ENCODE measurements at places on chromosomes 7 and 10.

DNA sequence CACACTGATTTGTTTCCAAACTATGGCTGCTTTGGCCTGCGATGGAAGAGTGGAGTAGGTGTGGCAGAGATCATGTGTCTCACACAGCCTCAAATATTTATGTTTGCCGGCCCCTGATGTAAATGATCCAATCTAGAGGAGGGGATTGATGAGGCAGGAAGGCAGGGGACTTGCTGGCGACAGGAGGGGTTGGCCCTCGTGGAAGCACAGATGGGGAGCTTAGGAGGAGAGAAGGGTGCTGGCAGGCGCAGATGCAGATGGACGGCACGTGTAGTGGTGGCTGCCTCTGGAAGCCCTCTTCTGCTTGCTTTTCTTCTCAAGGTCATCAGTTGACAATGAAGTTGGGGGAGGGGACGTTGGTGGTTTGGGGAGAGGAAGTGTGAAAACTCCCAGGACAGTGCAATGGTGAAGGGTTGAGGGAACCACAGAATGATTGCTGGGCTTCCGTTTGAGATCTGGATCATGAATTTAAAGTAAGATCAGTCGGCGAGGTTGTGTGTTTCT, 15.4 kb downstream of the COL13A1 start:
- no peak for DNase-seq

DNA sequence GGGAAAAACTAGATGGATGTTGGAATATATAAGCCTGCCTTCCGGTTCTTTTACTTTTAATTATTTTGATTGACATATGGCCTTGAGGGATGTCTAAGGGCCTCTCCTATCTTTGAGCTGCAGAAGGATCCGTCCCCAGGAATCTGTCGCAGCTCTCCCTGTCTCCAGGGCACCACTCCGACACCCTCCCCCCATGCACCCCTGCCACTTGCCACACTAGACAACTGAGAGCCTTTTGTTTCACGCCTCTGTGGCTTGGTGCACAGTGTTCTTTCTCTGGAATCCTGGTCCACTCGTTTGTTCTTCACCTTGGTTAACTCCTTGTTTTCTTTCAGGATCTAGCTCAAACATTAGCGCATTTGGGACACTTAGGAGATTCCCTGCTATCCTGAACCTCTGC, 124.1 kb upstream of the EFCAB10 start:
- DNase-seq, result no peak

DNA sequence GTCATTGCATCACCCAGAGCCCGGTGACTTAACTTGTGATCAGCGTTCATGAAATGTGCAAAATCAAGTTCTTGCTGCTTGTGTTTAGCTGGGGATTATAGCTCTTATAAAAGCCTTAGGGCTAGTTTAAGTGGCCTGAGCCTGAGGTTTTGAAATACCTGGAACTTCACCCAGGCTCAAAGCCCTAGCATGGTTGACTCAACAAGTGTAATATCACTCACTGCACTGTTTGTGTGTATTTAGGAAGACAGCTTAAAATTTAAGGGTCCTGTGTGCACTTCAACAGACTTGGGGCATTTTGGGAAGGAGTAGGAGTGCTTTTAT, 489.5 kb downstream of the GATA3 start:
- DNase-seq, result peak; percentile 63

DNA sequence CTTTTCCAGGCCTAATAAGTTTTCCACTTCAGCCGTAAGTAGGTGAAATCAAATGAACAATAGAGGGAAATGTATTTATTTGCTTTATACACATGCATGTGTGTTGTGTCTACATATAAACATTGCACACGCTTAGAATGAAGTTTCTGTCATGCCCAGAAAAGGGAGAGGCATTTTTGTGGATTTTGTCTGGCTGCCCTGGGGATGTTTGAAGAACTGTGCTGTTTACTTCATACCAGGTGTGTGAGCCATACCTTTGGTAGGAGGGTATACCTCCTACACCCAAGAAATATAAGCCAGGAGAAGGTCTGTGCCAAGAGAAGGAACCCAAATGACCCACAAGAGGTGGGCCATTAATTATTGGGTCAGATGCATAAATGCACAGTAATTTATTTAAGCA, 12.8 kb downstream of the GATAD1 start:
- DNase-seq, result peak; percentile 78

GRCh38 chr10:112213836-112214235, 30.3 kb upstream of the GPAM start:
- no peak for DNase-seq

DNA sequence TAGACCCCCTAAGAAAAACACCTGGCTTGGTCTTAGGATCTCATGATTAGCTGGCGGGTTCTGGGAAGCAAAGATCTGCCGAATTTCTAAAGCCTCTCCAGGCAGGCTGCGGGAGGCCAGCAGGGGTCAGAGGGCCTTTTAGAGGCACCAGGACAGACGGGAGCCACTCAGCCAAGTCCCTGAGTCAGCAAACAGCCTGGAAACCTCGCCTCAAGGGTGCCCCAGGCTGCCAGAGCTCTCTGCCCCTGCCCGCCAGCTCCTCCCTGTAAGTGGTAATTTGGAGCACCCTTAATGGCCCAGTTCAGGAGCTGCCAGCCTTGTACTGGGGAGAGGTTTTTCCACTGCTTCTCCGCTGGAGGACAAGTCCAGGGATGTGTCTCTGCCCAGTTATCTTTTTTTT, 88.7 kb downstream of the HIP1 start:
- DNase-seq, result no peak

GRCh38 chr10:2660276-2660675, 407.1 kb upstream of the PFKP start:
- no peak for DNase-seq

GRCh38 chr10:35949811-35950211, 307.7 kb upstream of the FZD8 start:
- DNase-seq, result no peak

GRCh38 chr10:99709480-99710229, 22.3 kb downstream of the COX15 start:
- DNase-seq, result no peak

DNA sequence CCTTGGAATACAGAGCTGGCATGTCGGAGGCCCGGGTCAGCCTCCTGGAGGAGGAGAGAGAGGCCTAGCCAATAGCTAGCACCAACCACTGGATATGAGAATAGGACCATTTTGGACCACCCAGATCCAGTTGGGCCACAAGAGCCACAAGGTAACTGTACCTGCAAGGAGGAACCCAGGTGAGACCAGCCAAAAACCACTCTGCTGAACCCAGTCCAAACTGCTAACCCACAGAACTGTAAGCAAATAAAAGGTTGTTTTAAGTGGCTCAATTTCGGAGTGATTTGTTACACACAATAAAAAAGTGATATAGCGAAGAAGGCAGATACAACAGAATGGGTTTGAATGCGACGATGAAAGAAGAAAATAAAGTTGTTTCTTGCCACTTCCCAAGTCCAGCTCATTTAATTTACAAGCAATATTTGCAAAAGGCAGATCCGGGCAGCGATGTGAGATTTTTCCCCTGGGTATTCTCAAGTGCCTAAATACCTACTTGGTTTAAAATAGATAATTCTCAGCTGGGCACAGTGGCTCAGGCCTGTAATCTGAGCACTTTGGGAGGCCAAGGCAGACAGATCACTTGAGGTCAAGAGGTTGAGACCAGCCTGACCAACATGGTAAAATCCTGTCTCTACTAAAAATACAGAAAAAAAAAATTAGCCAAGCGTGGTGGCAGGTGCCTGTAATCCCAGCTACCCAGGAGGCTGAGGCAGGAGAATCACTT, 23.1 kb downstream of the ZNF467 start:
- no peak for DNase-seq

DNA sequence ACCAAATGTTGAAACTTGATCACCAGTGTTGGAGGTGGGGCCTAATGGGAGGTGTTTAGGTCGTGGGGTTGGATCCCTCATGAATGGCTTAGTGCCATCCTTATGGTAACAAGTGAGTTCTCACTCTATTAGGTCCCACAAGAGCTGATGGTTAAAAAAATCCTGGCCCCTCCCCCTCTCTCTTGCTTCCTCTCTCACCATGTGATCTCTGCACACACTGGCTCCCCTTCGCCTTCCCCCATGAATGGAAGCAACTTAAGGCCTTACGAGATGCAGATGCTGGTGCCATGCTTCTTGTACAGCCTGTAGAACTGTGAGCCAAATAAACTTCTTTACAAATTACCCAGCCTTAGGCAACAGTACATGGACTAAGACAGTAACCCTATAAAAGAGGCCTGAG, 62.7 kb downstream of the PPP1R3C start:
- no peak for DNase-seq

DNA sequence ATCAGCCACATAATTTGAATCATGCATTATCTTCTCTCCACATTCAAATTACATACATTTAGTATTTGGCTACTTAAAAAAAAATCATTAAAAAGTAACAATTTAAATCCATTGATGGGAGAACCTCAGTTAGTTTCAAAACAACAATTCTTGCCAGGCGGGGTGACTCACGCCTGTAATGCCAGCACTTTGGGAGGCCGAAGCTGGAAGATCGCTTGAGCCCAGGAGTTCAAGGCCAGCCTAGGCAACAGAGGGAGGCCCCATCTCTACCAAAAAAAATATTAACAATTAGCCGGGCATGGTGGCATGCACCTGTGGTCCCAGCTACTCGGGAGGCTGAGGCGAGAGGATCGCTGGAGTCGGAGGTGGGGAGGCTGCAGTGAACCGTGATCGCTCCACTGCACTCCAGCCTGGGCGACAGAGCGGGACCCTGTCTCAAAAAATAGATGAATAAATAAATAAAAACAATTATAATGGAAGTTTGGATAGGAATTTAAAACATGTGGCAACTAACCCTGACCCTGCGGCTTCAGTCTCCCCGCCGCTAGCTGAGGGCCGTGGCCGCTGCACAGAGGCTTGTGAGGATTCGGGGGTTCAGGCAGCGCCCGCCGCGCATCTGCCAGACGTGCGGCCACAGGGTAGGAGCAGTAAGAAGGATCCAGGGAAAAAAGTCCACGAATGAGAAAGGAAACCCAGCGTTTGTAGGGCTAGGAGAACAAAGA, 1.1 kb upstream of the CSGALNACT2 start:
- DNase-seq, result peak; percentile 22

GRCh38 chr10:133411523-133412380, 12.7 kb downstream of the SPRN start:
- DNase-seq, result no peak

DNA sequence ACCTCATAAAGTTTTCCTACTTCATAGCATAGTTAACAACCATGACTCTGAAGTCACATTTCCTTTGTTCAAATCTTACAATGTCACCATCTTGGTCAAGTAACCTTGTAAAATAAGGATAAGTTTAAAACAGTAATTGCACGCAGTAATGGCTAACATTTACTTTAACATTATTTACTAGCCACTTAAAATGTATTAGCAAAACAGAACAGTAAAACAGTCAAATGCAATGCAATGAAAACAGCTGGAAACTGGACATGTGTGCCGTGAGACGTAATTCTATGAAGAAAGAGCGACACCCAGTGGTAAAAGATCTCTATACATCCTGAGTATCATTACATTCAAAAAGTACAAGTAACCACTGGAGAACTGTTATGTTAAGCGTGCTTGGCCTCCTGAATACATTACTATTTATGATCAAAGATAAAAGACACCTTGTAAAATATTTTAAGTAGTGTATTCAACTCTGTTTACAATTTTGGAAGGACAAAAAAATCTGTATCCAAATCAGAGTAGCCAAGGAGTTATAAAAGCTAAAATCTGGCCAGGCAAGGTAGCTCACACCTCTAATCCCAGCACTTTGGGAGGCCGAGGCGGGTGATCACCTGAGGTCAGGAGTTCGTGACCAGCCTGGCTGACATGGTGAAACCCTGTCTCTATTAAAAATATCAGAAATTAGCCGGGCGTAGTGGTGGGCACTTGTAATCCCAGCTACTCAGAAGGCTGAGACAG, 27.2 kb downstream of the ATE1 start:
- peak; percentile 72 for DNase-seq

- DNase-seq, result peak; percentile 39
Observed at GRCh38 chr10:23157691-23158369, 34.3 kb upstream of the PTF1A start.

DNA sequence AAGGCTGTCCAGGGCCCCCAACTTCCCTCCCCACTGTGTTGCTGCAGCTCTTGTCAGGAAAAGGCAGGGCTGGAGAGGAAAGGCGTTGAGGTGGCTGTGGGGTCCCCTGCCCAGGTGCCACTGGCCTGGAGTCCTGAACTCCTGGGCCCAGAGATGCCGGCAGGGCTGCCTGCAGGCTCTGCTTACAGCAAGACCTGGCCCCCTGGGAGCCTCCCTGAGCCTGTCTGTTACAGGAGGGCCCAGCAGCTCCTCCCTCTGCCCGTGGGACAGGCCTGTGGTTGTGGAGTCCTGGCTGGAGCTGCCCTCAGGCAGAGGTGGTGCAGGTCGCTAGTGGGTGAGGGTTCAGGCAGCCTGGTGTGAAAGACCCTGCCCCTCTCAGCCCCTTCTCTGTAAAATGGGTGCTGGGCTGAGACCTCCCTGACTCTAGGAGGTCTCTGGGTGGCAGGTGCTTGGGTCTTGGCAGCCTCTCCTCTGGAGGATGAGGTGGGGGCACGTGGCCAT, 9.9 kb downstream of the ANTXRL start:
- no peak for DNase-seq

- no peak for DNase-seq
Observed at GRCh38 chr7:124781907-124782734, 16.5 kb upstream of the GPR37 start.

GRCh38 chr10:31090894-31091607, 59.4 kb upstream of the ZNF438 start:
- no peak for DNase-seq

DNA sequence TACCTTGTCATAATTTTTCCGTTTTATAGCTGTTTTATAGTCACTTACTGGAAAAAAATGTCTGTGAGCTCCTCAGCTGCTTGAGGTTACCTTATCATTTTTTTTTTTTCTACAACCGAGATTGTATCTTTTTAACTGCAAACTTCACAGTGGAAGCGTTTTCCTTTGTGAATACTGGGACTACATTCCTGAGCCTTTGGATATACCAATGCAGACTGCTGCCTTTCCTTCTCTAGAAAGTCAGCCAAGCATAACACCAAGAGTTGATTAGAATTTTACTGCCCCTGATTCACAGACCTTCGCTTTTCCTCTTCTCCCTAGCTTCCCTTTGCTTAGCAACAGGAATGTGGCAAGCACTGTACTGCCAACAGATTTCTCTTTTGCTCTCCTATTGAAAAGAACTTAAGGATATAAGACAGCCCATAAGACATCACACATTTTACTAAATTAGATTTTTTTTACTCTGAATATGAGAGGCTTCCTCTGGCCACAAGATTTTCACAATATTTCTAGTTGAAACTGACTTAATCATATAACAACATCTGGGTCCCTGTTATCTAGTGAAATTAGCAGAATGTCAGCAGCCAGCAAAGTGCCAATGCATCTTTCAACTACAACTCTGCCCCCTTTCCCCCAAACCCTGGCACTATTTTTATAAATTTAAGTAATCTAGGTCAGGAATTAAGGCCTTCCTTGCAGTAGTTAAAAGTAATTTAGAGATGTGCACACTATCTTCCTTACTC, 170.6 kb downstream of the PRKG1 start:
- peak; percentile 37 for DNase-seq

DNA sequence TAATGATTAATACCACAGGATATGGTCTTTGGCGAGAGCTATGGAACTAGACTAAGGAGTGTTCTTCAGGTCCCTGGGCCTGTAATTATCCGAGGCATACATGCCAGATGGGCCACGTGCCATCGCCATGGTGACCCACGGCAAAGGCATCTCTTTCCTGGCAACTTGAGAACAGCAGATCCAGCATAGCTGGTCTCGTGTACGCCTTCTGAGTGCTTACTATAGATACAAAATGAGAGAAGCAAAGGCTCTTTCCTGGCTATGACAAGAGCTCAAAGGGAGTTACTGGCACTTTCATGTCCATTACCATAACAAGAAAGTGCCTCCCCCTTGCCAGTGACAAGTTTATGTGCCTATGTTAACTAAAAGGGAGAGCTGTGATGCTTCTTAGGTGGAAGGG, 26.0 kb upstream of the GLI3 start:
- DNase-seq, result peak; percentile 58

- DNase-seq, result no peak
Observed at GRCh38 chr10:547591-548081, 141.8 kb downstream of the DIP2C start.

Data from PC-3 (cell line).